ENCODE measurements at places on chromosomes 12 and 14.

DNA sequence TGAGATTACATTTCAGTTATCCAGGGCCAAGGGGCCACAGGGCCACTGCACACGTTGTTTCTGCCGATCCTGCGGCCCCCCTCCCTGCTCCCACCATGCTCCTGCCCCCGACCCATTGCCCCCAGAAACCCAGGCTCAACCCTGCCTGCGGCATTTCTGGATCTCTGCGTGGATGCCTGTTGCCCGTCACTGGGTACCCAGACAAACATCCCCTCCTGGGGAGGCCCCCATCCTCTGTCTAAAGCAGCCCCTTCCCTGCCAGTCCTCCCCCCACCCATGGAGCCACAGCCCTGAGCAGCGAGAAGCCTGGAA is 326.4 kb upstream of the SFSWAP start:
- DNase-seq: no peak

- DNase-seq: no peak
Measured at GRCh38 chr12:46556105-46556559, 183.6 kb upstream of the SLC38A2 start.

DNA sequence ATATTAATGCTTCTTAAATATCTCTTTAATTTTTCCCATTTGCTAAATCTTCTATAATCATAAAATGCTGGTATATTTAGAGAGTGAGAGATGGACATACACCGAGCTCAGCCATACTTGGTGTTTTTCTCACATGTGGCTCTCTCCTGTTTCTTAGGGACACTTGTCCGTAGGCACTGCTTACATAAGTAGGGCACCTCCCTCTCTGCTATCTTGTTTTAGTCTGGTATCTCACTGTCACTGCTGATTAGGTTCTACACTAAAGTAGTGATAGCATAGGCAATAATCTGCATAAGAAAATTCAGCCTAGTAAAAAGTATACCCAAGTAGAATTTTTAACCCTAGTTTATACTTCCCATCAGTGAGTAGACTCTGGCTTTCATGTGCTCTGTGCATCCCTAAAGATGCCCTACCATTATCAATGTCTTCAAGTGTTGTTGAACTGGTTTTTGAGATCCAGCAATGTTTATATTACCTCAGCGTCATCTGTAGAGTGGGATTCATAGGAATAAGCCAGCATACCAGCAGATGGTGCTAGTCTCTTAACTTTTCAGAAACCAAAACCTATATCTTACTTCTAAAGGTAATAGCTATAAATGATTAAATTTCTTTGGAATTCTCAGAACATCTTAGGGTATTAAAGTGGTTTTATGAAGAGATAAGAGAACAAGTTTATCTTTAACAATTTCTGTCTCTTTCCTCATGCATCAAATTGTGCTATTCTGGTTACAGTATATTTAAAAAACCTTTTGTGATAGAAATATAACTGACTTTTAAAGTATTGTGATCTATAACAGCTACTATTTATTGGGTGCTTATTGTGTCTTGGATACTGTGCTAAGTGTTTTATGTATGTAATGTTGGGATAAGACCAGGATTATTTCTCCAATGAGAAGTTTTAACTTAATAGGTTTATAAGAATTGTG is 32.9 kb downstream of the ARID2 start:
- DNase-seq: peak; percentile 61

DNA sequence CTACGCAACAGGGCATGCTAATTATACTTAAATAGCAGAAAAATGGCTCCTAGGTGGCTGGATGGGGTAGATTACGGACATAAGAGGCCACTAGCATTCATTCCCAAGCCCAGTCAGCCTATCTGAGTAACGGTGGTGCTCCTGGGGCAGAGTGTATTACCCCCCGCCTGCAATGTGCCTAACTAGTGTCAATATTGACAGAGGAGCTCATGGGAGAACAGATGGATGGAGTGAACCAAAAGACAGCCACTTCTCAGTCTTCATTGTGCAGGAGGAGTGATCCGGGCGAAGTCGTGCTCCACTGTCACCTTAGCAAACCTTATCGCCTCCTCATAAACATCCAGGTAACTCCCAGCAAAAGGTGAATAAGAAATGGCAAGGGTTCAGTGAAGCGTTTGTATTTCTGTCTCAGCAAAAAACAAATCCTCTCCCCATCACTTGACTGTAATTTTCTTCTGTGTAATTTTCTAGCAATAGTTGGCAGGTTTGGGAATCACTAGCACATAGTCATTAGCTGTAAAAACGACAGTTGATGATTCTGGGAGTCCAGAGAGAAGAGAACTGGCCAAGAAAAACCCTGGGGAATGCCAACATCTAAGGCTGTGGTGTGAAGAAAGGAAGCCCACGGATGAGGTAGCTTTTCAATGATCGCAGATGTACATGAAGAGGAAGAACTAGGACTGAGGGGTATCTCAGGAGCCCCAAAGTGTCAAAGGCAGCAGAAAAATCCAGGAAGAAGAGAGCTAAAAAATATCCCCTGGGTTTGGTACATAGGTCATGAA is 126.6 kb upstream of the BCL2L14 start:
- DNase-seq: no peak

GRCh38 chr14:55707365-55707804 is 127.4 kb downstream of the KTN1 start:
- no peak for DNase-seq

GRCh38 chr12:24517000-24517399 is 431.9 kb downstream of the BCAT1 start:
- no peak for DNase-seq

GRCh38 chr14:77601846-77602619 is 14.4 kb downstream of the SPTLC2 start:
- no peak for DNase-seq

GRCh38 chr14:95140060-95140858 is 17.1 kb downstream of the DICER1 start:
- no peak for DNase-seq

- no peak for DNase-seq
Measured at GRCh38 chr12:109592905-109593272, 19.3 kb downstream of the MVK start.

DNA sequence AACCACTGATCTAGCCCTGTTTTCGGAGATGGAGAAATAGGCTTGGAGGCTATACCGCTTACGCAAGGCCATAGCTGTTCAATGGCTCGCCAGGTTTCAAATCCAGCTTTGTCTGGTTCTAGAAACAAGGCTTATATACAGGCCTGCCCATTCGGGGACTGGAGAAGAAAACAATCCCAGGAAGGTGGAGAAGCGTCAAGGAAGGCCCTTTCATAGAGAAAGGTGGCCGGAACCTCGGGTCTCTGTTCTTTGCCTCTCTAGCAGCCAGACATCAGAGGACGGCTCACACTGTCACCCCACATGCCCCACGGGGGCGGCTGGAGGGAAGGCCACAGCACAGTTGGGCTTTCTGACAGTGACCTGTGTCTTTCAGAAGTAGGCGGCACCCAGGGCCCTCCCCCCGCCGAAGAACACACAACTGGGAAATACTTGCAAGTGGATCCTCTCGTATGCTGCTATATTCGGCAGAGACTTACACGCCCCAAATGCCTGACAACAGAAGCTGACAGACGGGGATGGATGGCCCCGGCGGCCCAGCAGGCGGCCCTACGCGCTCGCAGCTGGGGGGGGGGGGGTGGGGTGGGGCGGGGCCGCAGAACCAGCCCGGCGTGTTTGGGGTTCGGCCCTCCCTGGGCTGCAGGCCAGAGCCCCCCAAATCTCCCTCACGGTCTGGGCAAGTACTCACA is 4.5 kb upstream of the SETD1B start:
- peak; percentile 87 for DNase-seq

GRCh38 chr12:25884920-25885234 is 73.6 kb upstream of the RASSF8 start:
- no peak for DNase-seq

- DNase-seq: peak; percentile 83
Measured at GRCh38 chr12:6039894-6040601, 84.4 kb downstream of the VWF start.

DNA sequence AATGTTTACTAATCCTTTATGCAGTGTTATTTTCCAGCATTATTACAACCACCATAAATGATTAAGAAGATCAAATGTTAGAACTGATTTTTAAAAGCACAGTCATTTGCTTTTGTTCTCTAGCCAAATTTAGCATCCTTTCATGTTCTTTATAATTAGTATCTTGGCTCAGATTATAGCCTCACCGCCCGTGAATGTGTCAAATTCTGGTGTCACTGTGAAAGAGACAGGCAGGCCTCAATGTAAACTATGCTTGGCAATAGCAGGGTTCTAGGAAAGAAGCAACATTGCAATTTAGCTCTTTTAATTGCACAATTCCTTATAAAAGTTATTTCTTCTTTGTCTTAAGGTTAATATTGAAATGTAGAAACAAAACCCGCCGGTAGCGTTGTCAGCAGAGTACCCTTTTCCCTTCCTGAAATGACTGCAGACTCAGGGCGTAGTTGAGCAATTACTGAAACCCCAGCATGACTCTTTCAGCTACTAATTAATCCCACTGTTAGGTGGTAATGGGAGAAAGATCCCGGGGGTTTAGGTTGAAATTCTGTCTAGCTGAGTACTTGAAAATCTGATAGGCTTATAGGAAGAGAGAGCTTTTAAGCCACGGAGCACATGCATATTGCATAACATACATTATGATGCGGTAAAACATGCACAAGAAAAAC is 1600.5 kb upstream of the SEL1L start:
- DNase-seq: no peak

- no peak for DNase-seq
Measured at GRCh38 chr12:57332646-57333312, 81.8 kb upstream of the STAC3 start.

DNA sequence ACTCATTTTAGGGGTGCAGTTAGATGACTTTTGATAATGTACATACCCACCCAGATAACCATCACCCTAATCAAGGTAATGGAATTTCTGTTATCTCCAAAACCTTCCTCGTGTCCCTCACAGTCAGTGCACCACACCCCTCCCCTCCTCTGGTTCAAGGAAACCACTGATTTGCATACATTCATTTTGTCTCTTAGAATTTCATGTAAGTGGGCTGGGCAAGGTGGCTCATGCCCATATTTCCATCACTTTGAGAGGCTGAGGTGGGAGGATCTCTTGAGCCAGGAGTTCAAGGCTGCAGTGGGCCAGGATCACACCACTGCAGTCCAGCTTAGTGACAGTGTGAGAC is 15.7 kb downstream of the ADIPOR2 start:
- DNase-seq: peak; percentile 54

DNA sequence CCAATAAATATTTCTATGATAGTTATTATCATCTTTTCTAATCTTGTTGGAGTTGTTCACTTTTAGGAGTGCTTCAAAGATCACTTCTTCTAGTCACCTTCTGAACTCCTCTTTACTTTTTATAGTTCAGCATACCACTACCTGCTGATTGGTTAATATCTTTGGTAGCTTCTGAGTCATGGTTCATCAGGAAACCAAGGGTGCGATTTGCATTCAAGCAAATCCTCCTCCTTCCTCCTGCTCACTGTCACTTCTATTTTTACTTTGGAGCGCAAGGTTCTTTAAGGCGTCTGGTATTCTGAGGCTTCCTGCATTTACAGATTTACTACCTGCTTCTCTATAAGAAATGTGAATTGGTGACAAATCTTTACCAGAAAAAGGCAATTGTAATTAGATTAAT is 24.0 kb downstream of the SYT1 start:
- no peak for DNase-seq

DNA sequence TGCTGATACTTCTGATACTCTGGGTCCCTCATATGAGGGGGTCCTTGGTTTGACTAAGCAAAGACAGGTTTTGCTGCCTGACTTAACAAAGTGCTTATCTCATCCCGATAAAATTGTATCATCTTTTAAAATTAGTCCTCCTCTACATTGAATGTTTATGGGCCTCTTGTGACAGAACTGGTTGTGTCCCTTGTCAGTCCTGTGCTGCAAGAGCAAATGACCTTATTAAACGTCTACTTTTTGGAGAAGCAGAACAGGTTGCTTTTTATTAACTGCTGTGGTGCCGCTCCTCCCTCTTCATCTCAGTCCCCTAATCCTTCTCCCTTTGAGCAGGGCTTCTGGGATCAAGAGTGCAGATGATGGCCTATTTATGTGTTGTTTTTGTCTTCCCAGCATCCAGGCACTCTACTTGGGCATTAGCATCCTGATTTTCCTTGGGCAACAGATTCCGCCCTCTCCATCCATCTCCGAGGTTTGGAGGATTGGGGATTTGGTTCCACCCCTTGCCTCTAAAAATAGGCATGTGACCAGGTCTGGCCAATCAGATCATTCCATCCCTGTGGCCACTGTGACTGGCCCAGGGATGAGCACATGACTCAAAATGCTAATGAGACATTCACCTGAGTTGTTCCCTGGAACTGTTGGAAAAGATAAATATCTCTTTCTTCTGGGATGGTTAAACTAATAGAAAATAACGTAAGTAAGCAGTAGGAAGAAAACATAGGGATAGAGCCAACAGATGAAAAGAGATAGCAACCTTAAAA is 2.9 kb upstream of the DENR start:
- no peak for DNase-seq

DNA sequence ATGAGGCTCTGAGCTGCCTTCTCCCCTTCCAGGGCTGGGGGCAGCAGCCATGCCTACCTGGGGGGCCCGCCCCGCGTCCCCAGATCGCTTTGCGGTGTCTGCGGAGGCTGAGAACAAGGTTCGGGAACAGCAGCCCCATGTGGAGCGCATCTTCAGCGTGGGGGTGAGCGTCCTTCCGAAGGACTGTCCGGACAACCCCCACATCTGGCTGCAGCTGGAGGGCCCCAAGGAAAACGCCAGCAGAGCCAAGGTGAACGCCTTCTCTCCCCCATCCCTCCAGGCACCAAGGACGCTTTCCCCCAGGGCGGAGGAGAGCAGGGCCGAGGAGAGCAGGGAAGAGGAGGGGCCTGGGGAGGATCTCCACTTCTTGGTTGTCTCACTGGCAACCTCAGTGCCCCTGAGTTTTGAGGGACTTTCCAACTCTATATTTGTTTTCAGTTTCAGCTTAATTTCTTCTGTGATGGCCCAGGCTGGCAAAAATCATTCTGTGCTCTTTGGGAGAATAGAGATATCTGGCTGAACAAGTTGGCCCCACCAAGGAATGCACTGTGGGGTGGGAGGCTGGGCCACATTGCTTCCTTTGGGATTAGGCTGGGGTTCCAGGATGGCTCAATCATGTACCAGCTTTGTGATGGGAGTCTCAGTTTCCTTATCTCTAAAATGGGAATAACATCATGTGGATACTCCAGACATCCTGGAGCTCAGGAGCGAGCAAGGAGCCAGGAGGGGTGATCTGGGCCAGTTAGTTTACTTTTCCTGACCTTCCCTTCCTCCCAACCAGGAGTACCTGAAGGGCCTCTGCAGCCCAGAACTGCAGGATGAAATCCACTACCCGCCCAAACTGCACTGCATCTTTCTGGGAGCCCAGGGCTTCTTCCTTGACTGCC is 1.2 kb downstream of the KHNYN start:
- DNase-seq: peak; percentile 92

DNA sequence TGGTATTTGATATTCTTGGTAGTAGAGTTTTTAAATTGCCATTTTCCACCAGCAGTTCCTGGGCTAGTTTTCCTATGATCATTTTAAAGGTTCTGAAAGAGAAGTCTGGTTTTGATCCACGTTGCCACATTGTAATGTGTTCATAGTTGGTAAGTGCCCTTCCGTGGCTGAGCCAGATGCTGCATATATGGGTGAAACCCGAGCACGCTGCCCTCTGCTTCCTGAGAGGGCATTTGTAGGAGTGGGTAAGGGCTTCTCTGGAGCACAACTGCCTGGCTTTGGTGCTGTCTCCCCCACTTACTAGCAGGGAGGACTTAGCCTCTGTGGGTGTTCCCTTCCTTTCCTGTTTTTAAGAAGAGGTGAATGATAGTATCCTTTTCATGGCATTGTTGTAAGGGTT is 7.1 kb downstream of the SNRNP35 start:
- DNase-seq: no peak
